ENCODE measurements at places on chromosomes 11 and 22.

GRCh38 chr11:95684701-95685100 is 104.9 kb downstream of the FAM76B start:
- no peak for DNase-seq

DNA sequence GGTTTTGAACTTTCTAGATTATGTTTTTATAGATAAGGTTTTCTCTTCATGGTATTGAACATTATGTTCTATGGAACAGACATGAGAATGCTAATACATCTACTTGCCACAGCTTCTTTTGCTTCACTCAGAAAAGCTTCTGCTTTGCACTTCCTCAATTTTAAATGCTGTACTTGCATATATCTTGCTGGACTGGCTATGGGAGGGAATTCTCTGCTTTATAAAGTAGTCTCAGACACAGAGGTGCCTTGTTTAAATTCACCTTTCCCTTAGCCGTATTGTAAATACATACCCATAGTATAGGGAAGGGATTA is 173.9 kb downstream of the DDX10 start:
- DNase-seq, result no peak

- DNase-seq, result no peak
Observed at GRCh38 chr11:83051760-83052671, 19.7 kb downstream of the RAB30 start.

- DNase-seq, result peak; percentile 90
Observed at GRCh38 chr22:35172442-35172841, 84.9 kb upstream of the HMGXB4 start.

- no peak for DNase-seq
Observed at GRCh38 chr11:84224042-84224441, 937.9 kb upstream of the CCDC90B start.

Measured in COR-L47 (cell line).